ENCODE measurements at places on chromosomes 13 and 19.

GRCh38 chr13:103022336-103022735 is 43.9 kb downstream of the SLC10A2 start:
- DNase-seq, result no peak

GRCh38 chr19:12000152-12000981 is 35.1 kb downstream of the ZNF433 start:
- no peak for DNase-seq

DNA sequence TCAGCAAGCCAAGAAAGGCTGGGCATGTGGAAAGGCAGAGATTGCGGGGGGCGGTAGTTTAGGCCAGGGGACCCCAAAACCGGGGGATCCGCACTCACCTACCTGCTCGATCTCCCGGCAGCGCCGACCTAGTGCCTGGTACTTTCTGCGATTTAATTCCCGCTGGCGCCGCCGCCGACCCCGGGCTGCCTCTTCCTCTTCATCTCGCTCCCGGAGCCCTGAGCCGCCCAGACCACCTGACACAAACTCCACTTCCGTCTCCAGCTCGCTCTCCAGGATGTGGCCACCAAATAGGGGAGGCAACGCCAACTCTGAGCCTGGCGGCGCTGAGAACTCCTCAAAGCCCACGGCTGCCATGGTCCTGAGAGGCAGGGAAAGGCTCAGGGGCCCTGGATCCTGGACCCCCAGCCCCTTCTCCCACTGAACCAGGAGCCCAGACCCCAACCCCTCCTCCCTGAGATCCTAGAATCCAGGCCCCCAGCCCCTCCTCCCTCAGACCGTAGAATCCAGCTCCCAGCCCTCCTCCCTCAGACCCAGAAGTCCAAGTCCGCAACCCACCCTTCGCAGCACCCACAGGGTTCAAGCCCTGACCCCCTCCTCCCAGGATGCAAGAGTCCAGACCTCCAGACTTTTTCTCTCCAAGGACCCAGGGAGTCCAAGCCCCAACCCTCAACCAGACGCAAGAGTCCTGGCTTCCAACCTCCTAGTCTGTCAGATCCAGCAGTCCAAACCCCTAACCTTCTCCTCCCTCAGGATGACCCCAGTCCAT is 933 bp downstream of the TFPT start:
- peak; percentile 55 for DNase-seq

- DNase-seq, result no peak
Observed at GRCh38 chr13:67298297-67298696, 68.2 kb upstream of the PCDH9 start.

DNA sequence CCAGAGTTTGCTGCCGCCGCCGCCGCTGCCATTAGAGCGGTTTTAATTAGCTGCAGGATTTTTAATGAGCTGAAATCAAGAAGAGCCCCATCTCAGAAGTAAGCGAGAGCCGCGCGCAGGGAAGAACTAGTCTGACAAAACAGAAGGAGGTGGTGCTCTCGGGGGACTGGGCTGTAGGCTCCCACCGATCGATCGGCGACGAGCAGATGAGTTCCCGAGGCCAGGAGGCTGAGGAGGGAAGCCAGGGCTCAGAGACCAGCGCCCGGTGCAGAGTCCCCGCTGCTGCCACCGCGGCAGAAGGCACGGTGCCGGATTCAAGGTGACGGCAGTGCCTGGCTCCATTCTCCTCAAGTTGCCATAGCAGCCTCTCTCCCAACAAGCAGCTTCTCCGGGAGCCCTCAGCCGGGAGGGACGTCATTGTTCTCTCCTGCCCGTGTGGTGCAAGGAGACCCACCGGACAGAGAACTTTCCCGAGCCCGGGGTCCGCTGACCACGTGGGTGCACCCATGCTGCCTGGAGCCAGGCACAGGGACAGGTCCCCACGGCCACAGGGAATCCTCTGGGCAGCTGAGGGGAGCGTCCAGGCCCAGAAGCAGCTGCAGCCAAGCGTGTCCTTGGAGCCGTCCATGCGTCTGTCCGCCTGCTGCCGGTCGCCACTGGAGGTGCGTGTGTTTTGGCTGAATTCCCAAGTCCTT is 62.9 kb downstream of the CHST8 start:
- DNase-seq, result no peak

DNA sequence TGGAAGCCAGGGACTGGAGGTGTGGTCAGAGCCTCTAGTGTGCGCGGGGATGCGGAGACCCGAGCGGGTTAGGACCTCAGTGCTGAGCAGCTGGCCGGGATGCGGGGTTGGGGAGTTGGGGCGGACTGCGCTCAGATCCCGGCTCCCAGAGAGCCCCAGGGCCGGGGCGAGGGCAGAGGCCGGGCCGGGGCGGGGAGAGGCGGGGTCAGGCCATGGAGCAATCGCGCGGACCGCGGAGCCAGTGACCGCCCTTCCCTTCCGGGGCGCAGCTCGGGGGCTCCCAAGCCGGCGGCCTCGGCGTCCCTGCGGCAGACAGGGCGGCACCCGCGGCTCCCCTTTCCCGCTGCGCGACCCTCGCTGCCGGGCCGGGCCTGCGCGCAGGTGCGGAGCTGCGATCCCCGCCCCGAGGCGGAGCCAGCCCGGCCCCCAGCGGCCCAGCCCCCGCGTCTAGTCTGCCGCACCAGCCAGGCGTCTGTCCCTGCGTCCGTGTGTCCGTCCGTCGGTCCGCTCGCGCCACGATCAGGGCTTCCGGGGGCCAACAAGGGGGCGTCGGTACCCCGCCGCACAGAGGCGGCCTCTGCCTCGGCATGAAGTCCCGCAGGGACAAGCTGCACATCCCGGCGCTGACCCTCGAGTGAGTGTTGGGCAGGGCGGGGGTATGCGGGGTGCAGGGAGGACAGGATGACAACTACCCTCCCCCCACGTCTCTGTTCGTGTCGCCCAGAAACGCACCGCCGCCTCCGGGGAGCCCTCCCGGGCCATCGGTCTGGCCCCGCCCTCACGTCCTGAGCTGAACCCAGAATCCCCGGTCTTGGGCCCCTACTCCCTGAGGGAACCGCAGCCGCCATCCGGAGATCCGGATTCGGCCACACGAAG is 12.4 kb downstream of the MAST3 start:
- peak; percentile 45 for DNase-seq

- DNase-seq, result no peak
Observed at GRCh38 chr19:3649888-3650287, 23.3 kb upstream of the CACTIN start.

GRCh38 chr13:38950987-38951386 is 39.6 kb downstream of the STOML3 start:
- DNase-seq, result no peak

GRCh38 chr19:9054765-9055164 is 32.1 kb upstream of the OR1M1 start:
- DNase-seq, result no peak

DNA sequence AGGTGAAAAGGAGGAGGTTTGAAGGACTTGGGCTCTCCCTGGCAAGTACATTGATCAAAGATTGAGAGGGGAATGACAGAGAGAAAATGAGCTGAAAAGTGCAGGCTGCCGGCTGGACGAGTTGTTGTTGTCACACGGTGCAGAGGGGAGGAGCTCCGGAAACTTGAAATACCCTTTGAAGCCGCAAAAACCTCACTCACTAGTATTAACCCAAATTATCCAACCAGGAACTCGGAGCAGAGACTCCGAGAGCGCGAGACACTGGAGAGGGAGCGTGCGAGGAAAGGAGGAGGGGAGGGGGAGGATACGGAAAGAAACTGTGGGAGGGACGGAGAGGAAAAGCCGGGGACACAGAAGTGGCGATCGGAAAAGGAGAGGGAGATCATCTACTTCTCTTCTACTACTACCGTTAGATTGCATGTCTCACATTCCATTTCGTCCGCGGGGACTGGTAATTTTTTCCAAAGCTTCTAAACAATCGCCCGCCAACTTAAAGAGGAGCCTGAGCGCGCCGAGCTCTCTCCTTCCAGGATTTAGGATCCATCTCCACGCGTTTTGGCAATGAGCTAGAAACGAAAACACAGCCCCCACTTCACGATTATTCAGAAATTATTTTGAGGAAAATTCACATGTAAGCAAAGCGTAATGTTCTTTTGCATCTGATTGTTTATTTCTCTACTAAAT is at the start of gene DACH1:
DACH1 (minus strand) TSS at position 74 of the 684 bp plus-strand sequence.
- no peak for DNase-seq

- DNase-seq, result no peak
Observed at GRCh38 chr13:90416938-90417337, 930.5 kb upstream of the MIR17HG start.

GRCh38 chr13:92256211-92256610 is 857.8 kb downstream of the GPC5 start:
- no peak for DNase-seq

GRCh38 chr13:108645376-108645775 is 16.0 kb downstream of the MYO16 start:
- DNase-seq, result no peak

- DNase-seq, result no peak
Observed at GRCh38 chr13:61136093-61136492, 279.6 kb downstream of the PCDH20 start.

DNA sequence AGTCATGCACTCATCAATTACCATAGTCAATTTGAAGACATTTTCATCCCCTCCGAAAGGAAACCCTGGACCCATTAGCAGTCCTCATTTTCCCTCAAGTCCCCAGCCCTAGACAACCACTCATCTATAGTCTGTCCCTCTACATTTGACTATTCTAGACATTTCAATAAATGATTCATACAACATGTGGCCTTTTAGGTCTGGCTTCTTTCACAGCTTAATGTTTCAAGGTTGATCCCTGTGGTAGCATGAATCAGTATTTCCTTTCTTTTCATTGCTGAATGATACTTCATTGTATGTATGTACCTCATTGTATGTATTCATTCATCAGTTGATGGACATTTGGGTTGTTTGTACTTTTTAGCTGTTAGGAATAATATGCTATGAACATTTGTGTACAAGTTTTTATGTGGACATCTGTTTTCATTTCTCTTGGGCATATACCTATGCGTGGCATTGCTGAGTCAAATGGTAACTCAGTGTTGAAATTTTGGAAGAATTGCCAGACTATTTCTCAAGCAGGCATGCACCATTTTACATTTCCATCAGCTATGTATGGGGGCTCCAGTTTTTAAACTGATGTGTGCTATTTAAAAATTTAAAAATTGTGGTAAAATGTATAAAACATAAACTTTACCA is 18.4 kb downstream of the SPATA13 start:
- DNase-seq, result no peak

GRCh38 chr13:109858319-109858718 is 71.9 kb upstream of the IRS2 start:
- no peak for DNase-seq

DNA sequence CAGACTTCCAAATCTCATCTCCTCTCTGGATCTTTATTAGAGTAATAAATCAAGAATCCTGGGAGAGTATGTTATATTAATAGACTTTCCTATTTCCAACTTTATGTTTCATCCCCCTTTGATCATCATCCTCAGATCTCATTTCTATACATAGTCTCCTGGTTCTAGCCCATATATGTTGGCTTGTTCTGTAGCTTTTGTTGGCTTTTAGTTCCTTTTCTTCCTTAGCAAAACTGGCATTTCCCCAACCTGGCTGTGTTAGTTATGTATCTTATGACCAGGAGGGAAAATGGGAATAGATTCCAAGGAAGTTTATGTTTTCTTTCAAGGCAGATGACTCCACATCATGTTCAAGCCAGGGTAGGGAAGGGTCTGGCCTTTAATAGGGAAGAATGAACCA is 2464.5 kb downstream of the PCDH9 start:
- DNase-seq, result no peak

GRCh38 chr19:49148784-49149651 is 6.2 kb downstream of the HRC start:
- DNase-seq, result peak; percentile 70

GRCh38 chr13:82947683-82948082 is 934.6 kb downstream of the SLITRK1 start:
- DNase-seq, result no peak

- DNase-seq, result no peak
Observed at GRCh38 chr19:32202244-32202643, 143.2 kb upstream of the ZNF507 start.

- DNase-seq, result no peak
Observed at GRCh38 chr13:73401769-73402168, 343.0 kb downstream of the KLF5 start.

- DNase-seq, result no peak
Observed at GRCh38 chr19:35337097-35337983, 8.4 kb downstream of the CD22 start.

DNA sequence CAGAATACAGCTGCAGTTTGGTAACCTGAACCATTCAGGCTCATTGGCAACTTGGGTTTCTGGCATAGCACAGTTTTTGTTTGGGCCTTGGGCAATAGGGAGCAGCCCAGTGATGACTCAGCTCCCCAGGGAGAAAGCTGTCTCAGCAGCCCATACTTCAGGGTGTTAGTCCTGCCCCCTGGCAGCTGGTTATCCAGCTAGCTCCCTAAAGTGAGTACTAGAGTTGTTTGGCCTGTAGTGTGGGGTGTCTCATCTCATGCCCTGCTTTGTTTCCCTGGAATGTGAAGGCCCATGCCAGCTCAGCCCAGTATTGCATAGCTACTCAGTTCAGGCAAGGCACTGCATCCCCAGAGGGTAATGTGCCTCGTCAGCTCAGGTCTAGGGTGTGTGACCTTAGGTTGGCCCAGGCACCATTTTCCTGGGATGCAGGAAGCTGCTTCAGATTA is 18.2 kb upstream of the ZNF543 start:
- DNase-seq, result no peak

GRCh38 chr13:56189439-56189838 is 951.3 kb upstream of the PRR20A start:
- DNase-seq, result no peak

DNA sequence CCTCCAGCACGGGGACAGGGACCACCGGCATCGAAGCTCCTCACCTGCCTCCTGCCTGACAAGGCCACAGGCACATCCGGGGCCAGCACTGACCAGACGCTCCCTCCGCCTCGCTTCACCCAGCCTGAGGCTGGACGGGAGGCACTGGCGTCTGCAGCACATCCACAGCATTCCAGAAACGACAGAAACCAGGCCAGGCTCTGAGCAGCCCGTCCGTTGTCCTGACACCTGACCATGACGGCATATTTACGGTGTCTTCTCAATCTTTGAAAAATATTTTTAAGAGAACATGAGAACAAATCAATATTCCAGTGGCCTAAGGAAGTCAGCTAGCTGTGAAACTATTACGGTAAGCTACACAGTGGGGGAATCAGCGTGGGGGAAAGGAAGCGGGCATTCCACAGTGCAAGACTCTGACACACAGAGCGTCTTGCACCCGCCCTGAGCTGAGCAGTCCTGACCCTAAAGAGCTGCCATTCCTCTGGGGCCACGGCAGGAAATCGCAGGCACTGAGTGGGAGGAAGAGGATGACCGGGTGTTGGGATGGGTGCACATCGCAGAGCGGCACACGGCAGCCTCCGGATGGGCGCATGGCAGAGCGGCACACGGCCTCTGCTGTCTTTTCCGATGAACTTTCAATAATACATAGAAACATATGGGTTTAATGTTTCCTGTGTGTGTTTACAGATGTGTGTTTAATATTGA is 26.8 kb downstream of the RASA3 start:
- no peak for DNase-seq

DNA sequence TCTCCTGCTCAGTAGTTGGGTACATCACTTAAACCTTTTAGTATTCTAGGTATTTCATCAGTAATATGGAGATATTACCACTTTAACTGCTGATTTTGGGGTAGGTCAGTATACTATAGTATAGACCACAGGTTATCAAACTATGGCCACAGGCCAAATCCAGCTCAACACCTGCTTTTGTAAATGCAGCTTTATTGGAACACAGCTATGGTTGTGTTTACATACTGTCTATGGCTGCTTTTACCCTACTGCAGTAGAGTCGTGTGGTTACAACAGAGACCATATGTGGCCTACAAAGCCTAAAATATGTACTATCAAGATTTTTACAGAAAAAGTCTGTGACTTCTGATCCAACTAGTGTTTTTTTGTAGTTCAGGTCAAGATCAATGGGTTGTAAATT is 10.3 kb downstream of the COG6 start:
- DNase-seq, result no peak
